ENCODE measurements at places on chromosomes 11 and 22. TPM values are rescaled to one million over a fixed set of nuclear protein-coding genes. Genes with fewer than 3 reads are reported as not detected.

The DGAT2 gene
- 2.6 TPM for total RNA-seq

The SMIM35 gene
- not detected for total RNA-seq

The MRGPRX4 gene
- total RNA-seq, result not detected

DNA sequence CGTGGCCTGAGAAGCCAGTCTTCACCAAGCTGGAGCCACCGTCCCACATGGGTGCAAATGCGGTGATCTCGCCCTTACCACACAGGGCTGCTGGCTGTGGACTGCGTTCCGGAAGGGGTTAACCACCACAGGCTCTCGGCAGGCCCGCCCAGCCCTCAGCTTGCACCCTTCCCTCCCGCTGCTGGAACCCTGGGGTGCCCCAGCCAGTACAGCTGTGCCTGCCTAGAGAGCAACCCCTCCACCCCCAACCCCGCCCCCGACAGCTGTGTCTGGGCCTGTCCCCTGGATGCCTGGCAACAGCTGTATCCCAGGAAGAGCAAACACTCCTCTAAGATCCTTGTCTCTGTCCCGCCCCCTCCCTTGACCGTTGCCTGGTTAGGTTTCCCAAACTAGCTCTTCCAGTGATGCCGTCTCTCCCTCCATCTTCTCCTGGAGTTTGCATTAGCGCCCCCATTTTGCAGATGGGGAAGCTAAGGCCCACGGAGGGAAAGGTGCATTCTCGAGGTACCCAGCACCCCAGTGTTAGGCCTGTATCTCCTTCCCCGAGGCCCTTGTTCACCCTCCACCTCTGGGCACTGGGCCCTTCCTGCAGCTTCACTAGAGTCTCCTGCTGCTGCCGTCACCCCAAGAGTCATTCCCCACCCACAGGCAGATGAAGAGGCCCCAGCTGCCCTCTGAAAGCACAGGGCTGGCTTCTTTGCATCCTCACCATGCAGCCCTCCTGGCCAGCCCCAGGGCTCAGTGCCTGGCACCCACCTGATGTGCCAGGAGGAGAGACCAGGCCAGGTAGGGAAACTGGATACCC lies 12.6 kb upstream of the COX8A start:
- DNase-seq, result peak; percentile 78

DNA sequence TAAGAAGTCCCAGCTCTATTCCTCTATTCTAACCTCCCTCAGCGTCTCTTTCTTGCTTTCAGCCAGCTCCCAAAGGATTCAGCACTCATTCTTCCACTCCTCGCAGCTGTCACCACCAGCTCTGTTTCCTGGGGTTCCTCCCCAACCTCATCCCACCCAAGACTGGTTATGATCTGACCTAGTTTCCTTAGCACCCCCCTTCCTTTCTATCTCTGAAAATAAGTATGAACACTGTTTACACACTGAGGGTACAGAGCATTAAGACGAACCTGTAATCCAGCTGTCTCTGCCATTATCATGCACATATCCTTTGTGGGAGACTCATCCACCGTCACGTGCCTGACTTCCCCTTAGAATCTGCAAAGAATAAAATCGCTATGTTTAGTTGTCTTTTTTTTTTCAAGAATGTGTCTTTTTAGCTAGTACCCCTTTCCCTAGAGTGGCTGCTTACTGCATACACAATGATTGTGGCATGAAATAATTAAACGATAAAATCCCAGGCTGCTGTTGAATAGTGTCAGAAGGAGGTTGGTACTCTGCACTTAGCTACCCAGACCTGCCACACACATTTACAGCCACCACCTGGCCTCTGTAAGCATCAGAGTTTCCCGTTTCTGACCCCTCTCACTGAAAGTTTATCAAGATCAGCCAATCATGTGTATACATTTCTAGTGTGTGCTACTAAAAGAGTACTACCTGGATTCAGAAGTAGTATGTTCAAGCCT lies 26.9 kb upstream of the CSTF3 start:
- DNase-seq, result no peak

GRCh38 chr22:36375071-36375980 lies 12.4 kb downstream of the MYH9 start:
- DNase-seq, result peak; percentile 58

DNA sequence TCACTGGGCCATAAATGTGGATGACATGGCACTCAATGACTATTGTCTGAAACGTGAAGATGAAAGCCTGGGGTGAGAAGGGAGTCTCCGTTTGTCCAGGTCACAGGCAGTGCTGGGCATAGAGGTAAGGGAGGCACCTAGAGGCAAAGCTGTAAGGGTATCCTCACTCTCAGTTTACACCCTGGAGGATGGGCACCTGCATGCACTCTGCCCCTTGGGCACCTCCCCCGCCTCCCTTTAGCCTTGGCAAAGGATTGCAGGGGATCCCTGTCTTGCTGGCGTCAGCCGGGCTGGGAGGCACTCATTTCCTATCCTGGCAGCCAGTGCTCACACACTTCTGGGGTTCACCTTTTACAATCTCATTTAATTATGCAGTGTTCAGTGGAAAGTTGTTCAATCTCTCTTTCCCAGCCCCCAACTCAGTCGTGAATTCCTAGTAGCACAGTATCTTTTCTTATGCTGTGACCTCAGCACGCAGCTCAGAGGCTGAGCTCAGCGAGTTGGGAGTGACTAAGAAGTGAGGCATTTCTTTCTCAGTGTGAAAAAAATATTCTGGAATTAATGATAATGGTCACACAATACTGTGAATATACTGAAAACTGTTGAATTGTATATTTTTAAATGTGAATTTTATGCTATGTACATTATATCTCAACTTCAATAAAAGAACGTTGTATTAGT lies 866.6 kb downstream of the BRD1 start:
- no peak for DNase-seq

- DNase-seq, result no peak
Measured at GRCh38 chr11:66274219-66274618, 3.8 kb upstream of the CNIH2 start.

Measured in bronchial epithelial cell (primary cell).